ENCODE measurements at places on chromosomes 6 and 20. TPM values are rescaled to one million over a fixed set of nuclear protein-coding genes. Genes with fewer than 3 reads are reported as not detected.

DNA sequence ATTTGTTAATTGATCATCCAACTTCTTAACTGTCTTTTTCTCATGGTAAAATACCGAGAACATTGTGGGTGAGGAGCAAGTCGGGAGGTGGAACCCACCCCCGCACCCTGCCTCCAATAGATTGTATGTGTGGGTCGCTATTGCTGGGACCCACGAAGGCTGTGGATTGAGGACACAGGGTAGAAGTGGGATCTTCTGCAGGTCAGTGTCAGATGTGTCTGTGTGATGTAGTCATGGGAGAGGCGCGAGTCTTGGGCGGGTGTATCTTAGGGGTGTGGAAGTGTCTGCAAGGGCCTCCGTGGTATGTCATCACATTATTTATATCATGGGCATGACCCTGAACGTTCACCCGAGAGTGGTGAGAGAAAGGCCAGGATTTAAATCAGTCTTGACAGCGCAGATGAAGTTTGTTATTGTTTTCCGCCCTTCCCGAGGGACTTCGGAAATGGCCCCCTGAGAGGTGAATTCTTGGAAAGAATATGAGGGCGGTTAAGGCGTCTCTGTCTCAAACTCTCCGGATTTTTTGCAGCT is 472 bp upstream of the PAQR8 start:
- peak overlapping the region; percentile 99 for H3K27ac ChIP-seq
- peaks cover 4% of the 10 kb centered on the region for H3K36me3 ChIP-seq
- no peak for DNase-seq
- H3K4me1 ChIP-seq = peaks cover 29% of the 10 kb centered on the region
- peak overlapping the region; percentile 99 for H3K4me3 ChIP-seq

The HLA-DMB gene
- total RNA-seq = 23.3 TPM

GRCh38 chr20:10322073-10323012 is 103.7 kb downstream of the SNAP25 start:
- H3K27ac ChIP-seq = no peak overlapping the region
- no peaks in the 10 kb centered on the region for H3K36me3 ChIP-seq
- DNase-seq = no peak
- H3K4me1 ChIP-seq = no peaks in the 10 kb centered on the region

GRCh38 chr20:20276811-20277530 is 90.9 kb upstream of the INSM1 start:
- H3K4me1 ChIP-seq = peaks cover 2% of the 10 kb centered on the region
- no peaks in the 10 kb centered on the region for H3K36me3 ChIP-seq
- DNase-seq = no peak
- H3K4me3 ChIP-seq = peak overlapping the region; percentile 33

The MDFI gene
- not detected for total RNA-seq

- peaks cover 21% of the 10 kb centered on the region for H3K36me3 ChIP-seq
- no peaks in the 10 kb centered on the region for H3K27me3 ChIP-seq
- DNase-seq = no peak
- no peak overlapping the region for H3K4me3 ChIP-seq
- no peak overlapping the region for H3K27ac ChIP-seq
- H3K4me1 ChIP-seq = peaks cover 12% of the 10 kb centered on the region
These were observed 78.0 kb upstream of the TMEM181 start for GRCh38 chr6:158481690-158482473.

GRCh38 chr20:18739751-18740166 is 73.8 kb upstream of the SCP2D1 start:
- H3K27me3 ChIP-seq = no peaks in the 10 kb centered on the region
- no peak overlapping the region for H3K4me3 ChIP-seq
- peak overlapping the region; percentile 66 for H3K27ac ChIP-seq
- DNase-seq = no peak
- H3K36me3 ChIP-seq = no peaks in the 10 kb centered on the region

- no peaks in the 10 kb centered on the region for H3K36me3 ChIP-seq
- no peak for DNase-seq
- no peak overlapping the region for H3K4me3 ChIP-seq
- no peaks in the 10 kb centered on the region for H3K4me1 ChIP-seq
These were observed 33.8 kb upstream of the PLCB4 start for GRCh38 chr20:9035126-9035525.

DNA sequence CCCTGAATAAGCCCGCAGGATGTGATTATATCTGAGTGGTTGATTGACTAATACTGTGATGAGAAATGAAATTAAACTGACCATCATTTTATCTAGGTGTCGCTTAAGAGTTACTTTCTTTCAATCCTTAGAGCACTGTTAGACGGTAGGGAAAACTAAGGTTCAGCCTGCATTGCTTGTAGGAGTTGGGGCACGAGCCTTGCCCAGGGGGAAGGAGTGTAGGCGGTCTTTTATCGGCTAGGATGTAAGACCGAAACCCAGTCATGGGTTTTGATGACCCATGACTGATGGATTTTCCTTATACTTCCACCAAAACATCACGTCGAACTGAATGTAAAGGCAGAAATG is 392 bp upstream of the TASP1 start:
- H3K27me3 ChIP-seq = peaks cover 18% of the 10 kb centered on the region
- peaks cover 12% of the 10 kb centered on the region for H3K4me1 ChIP-seq
- H3K4me3 ChIP-seq = peak overlapping the region; percentile 91
- H3K27ac ChIP-seq = peak overlapping the region; percentile 80
- H3K36me3 ChIP-seq = peaks cover 2% of the 10 kb centered on the region
